ENCODE measurements at places on chromosomes 6 and 20. TPM values are rescaled to one million over a fixed set of nuclear protein-coding genes. Genes with fewer than 3 reads are reported as not detected.

The CALHM5 gene
- 0.10 TPM for total RNA-seq

GRCh38 chr20:31972471-31973021 is 4.6 kb downstream of the XKR7 start:
- no peak overlapping the region for H3K4me3 ChIP-seq
- peaks cover 62% of the 10 kb centered on the region for H3K27me3 ChIP-seq
- no peak for DNase-seq
- H3K27ac ChIP-seq, result no peak overlapping the region

DNA sequence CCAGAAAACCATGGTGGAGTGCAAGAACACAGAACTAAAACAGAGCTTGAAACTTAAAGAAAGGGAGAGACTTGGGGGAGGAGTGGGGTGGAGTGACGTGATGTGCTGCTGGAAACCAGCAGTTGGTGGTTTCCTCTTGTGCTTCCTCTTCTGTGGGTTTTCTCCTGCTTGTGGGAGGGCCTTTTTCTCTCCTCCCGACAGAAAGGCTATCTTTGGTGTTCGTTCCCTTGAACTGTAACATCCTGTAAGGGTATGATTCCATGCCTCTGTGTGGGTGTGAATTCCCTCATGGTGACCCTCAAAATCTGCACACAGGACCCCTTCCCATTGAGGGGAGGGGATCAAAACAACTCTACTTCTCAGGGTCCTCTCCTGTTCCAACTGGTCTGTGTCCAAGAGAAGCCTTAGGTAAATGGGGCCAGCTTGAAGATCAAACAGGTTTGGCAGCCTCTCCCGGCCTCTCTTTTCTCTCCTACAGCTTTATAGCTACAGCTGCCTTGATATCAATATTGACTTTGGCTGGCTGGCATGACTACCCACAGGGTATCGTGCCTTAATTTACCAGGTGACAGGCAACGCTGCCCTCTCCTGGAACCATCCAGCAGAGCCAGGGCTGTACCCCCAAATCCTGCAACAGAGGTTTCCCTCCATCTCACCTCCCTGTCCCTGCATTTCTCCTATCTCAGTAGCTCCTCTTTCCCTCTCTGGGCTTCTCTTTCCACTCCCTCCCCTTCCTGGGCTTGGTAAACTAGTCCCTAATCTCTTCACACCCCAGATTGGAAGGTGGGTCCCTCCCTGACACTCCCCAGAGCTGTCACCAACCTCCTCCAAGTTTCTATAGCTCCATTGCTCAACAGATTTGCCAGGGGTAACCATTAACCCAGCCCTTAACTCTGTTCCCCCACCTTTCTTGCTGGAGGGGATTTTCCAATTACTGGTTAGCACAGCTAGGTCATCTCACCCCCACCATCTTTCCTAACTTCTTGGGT is 1.5 kb upstream of the MSH5 start:
- H3K27ac ChIP-seq, result peak overlapping the region; percentile 99
- peaks cover 17% of the 10 kb centered on the region for H3K36me3 ChIP-seq
- no peaks in the 10 kb centered on the region for H3K27me3 ChIP-seq
- peaks cover 41% of the 10 kb centered on the region for H3K4me1 ChIP-seq
- no peak for DNase-seq
- peak overlapping the region; percentile 98 for H3K4me3 ChIP-seq

GRCh38 chr6:73455865-73456629 is 4.0 kb upstream of the CGAS start:
- H3K27me3 ChIP-seq, result peaks cover 4% of the 10 kb centered on the region
